ENCODE measurements at places on chromosomes 2 and 18.

DNA sequence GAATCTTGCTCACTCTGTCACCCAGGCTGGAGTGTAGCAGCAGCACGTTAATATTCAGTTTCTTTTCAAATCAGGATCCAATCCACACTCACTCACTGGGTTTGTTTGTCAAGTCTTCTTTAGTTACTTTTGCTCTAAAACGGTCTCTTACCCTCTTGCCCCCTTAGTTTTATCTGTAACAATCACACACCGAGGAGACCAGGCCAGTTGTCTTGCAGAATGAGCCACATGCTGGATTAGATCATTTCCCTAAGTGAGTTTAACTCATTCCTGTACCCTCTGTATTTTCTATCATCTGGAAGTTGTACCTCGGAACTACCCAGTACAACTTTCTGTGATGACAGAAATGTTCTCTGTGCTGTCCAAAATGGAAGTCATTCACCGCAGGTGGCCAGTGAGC, 20.7 kb upstream of the TOGARAM2 start:
- no peak for DNase-seq

DNA sequence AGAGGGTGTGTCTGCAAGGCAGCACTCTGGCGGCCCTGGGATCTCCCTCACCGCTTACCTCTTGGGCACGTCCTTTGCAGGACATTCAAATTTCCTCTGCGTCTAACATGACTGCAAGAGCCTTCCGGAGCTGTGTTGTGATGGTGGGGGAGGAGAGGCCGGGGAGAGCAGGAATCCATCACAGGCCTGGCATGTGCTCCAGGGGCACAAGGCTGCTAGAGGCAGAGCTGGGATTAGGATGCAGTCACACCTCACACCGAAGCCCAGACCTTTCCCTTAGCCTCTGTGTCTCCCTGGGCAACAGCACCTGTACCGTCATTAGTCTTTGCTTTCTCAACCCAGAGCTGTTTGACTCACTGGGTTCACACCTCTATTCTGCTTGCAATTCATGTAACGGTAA, 111.3 kb downstream of the CMPK2 start:
- DNase-seq, result no peak

DNA sequence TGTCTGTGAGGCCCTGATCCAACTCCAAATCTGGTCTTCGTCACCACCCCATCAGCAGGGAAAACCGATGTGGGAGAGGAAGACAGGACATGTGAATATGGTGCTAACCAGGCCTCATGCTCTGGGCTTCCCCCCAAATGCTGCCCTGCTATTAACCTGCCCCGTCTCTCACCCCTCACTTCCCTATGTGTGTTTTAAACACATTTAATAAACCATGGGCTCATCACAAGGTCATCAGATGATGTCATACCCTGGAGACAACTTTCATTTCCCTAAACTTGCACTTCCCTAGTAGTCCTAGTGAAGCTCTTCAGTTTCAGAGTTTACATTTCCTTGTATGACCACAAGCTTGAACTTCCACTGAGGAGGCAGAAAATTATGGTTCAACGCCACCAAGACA, 49.9 kb downstream of the CD8B2 start:
- no peak for DNase-seq

DNA sequence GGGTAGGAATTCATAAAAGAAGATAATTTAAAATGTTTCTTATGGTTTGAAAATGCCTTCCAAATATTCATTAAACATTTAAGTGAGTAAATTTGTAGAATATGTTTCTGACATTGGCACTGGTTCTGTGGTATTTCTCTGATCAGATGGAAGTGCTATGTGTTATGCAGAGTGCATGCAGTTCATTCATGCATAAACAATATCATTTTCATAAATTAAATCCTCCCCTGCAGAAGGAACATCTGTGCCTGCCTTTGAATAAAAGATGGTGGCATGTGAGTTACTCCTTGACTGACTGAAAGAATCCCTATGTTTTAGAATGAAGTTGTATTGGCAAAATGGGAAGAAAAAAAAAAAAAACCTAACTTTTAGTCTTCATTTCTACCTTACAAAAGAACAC, 5.9 kb downstream of the NEUROD1 start:
- no peak for DNase-seq

- no peak for DNase-seq
These were observed 498.0 kb downstream of the CCDC85A start for GRCh38 chr2:56681659-56682396.

GRCh38 chr2:176535467-176536113, 266.3 kb downstream of the MTX2 start:
- no peak for DNase-seq

DNA sequence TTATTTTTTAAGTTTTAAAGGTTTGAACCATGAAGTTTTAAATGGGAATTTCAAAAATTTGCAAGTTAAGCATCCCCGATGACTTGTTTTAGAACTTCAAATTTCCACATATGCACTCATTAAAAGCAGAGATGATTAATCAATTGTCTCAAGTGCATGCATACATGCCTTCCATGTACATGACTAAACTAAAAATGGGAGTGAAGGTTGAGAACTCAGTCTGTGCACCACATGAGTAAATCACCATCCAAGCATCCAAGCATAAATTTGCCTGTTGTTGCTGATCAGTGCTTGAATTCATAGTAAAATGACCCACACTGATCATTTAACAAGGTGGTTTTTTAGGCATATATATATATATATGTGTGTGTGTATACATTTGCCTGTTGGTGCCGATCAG, 249.8 kb downstream of the ARHGAP15 start:
- DNase-seq, result no peak

GRCh38 chr2:120635146-120635545, 100.5 kb upstream of the GLI2 start:
- DNase-seq, result no peak

DNA sequence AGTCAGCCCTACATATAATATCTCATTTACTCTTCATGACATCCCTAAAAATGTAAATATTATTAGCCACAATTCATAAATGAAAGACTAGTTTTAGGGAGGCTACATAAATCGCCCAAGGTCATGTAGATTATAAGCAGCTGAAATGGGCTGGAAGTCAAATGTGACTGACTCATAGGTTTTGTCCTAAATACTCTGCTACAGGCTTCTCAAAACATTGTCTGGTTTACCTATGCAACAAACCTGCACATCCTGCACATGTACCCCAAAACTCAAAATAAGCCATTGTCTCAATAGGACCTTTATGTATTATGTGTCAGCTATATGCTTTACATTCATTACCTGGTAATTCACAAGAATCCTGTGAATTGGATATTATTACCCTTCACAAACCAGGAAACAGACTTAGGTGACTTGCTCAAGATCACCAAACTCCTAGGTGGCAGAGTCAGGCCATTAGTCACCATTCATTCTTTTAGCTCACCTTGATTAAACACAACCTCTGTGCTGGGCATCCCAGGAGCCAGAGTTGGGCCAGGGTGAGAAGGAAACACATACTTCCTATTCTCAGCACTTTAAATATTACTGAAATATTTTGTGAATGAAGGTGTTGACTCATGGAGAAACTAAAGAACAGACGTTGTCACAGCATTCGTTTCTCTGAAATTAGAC, 69.4 kb upstream of the CPO start:
- DNase-seq, result no peak

DNA sequence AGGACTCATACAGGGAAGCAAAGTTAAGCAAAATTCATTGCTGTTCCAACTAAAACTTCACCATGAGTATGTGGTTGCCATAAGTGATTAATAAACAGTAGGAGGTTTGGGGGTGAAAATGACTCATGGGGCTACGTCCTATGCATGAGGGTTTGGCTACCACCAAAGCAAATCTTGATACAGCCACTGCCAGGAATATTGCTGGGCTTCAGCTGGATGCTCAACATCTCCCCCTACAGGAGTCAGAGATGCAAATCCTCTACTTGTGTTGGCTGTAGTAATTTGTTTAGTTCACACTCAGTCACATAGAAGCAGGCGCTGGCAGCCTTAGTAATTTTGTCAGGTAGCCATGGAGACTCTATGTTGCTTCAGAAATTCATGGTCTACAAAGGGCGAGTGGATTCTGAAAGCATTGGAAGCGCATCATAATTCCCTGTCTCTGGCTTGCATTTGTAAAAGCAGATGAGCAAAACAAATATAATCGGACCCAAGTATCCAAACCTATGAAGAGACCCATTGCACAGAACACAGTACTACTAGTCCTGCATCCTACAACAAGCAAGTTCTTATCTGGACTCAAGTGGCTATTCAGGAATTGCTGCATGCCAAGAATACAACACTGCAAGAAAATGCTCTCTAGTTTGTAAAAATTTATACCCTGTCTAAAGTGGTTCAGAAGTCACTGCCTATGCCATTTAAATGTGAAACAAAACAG, 76.0 kb downstream of the CD28 start:
- DNase-seq, result peak; percentile 42

GRCh38 chr2:238596571-238597551, 170.1 kb downstream of the ASB1 start:
- no peak for DNase-seq

DNA sequence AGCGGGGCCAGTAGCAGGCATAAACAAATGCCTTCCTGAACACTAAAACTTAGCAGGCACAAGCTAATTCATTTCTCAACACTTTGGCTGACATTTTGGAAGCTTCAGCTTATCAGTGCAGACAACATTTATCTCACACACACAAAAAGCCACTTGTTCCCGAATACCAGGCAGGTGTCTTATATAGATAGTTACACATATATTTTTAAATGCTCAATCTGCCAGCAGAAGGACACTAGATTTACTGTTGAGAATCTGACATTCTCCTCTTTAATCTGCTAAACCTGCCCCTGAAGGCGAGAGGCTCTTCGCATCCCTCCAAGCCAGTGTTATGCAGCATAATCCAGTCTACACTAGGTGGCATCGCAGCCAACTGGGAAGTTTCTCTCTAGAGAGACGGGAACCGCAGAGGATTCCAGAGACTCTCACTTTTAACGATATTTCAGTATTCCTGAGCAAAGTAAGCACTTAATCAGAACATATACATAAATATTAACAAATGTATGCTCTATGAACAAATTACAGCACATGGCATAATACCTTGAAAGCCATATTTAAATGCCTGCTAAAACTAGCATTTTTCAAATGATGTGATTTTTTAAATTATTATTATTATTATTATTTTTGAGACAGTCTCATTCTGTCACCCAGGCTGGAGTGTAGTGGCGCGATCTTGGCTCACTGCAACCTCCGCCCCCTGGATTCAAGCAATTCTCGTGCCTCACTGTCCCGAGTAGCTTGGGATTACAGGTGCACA, 90.2 kb upstream of the SCG2 start:
- DNase-seq, result no peak

DNA sequence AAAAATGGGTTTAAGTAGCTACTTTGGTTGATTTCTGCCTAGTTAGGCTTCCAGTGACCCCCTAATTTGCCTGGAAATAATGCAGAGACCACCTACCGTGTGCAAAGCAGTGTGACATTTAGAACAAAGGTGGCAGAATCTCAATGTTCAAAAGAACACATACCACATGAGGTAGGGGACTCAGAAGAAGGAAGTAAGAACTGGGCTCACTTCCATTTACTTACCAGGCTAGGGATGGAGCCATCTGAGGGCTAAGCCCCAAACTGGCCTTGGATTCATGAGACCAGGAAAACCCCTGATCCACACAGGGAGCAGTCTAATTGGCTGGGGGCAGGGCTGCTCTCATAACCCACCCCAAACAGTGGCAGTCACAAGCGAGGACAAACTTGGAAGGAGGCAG, 190.7 kb downstream of the NCKAP5 start:
- no peak for DNase-seq

DNA sequence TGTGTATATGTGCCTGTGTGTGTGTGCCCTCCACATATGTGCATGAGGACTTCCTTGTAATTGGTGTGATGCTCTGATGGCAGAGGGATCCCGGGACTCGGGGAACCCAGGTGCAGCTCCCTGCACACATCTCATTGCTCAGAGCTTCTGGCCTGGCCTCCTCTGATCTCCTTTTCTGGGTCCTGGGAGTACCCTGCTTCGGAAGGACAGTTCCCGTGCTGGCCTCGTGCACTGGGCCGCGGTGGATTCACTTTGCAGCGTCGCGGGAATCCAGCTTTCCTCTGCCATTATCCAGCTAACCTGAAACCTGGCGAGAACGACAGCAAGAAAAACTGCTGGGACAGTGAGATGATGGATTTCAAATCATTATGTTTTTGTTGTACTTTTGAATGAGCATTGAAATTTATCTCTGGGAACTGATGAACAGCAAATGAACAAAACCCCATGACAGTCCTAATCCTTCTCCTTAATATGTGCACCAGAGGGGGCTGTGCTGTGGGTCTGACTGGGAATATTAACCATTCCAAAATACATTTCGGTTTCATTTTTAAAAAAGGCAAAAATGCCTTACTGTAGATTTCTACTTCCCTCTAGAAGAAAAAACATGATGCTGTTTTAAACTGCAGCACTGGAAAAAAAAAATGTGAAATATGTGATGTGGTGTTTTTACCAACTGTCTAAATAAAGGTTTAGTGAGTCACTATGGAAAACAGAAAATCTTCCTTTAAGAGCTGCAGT, 78.2 kb downstream of the PTGR3 start:
- DNase-seq, result no peak

- DNase-seq, result no peak
These were observed 99.4 kb upstream of the RASGRP3 start for GRCh38 chr2:33377048-33377447.

- no peak for DNase-seq
These were observed 135.1 kb downstream of the DLGAP1 start for GRCh38 chr18:4319738-4320677.
